ENCODE measurements at places on chromosomes 7 and 10. TPM values are rescaled to one million over a fixed set of nuclear protein-coding genes. Genes with fewer than 3 reads are reported as not detected.

DNA sequence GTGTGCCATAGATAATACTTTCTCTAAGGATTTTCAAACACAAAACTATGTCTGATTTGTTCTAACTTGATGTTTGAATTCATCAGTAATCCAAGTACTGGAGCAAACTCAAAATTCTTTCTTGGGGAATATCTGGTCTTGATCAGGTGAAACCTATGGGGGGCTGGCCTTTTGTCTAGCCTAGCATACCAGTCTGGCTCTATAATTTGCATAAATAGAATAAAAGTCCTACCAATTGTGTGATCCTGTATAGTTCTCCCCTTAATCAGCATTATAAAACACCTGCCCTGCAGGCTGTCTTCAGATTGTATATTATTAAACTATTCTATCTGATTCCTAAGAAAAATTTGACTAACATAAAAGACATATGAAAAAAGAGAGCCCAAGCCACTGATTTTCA is 233.8 kb upstream of the LRRN3 start:
- H3K27me3 ChIP-seq = no peaks in the 10 kb centered on the region
- H3K4me1 ChIP-seq = no peaks in the 10 kb centered on the region
- H3K36me3 ChIP-seq = no peaks in the 10 kb centered on the region
- no peak overlapping the region for H3K27ac ChIP-seq

- H3K36me3 ChIP-seq = peaks cover 8% of the 10 kb centered on the region
- DNase-seq = no peak
- peaks cover 7% of the 10 kb centered on the region for H3K4me1 ChIP-seq
- H3K4me3 ChIP-seq = no peak overlapping the region
- no peak overlapping the region for H3K27ac ChIP-seq
- H3K27me3 ChIP-seq = no peaks in the 10 kb centered on the region
Observed at GRCh38 chr10:114430688-114431413, 26.5 kb upstream of the AFAP1L2 start.

DNA sequence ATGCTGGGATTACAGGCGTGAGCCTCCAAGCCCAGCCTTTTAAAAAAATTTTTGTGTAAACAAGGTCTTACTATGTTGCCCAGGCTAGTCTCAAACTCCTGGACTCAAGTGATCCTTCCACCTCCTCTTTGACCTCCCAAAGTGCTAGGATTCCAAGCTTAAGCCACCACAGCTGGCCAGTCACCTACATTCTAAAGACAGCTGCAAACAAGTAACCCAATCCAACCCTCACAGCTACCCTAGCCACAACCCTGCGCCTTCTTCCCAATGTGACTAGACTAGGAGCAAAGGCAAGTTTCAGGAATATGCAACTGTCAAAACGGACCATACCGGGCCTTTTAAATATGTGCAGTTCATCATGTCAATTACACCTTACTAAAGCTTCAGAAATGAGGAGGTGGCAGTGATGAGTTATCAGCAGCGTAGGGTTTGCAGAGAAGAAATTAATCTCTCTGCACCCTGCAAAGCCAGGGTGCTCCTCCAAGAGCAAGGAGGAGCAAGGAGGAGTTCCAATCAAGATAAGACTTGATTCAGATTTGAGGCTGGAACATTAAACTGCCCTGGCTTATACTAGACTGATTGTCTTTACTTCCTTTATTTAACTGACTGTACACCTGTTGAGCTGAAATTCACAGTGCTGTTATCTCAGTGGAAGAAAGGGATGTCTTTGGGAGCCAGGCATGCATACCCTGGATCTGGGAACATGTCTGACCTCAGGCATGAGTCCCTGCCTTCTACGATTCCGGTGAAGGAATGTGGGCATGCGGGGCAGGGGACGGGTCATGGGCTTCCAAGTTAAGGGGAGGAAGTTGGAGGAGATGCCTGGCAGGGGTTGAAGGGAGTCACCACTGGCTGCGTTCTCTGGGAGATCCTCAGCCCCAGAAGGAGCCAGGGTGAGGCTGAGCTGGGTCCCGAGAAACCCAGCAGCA is 15.5 kb upstream of the TMEM120A start:
- H3K27me3 ChIP-seq = no peaks in the 10 kb centered on the region
- H3K4me3 ChIP-seq = no peak overlapping the region
- peaks cover 25% of the 10 kb centered on the region for H3K4me1 ChIP-seq
- peak overlapping the region; percentile 75 for H3K27ac ChIP-seq
- no peak for DNase-seq
- H3K36me3 ChIP-seq = peaks cover 29% of the 10 kb centered on the region

GRCh38 chr7:128380483-128381106 is 19.1 kb upstream of the PRRT4 start:
- H3K4me3 ChIP-seq = no peak overlapping the region
- no peak overlapping the region for H3K27ac ChIP-seq
- H3K27me3 ChIP-seq = peaks cover 4% of the 10 kb centered on the region
- no peaks in the 10 kb centered on the region for H3K36me3 ChIP-seq
- DNase-seq = no peak
- no peaks in the 10 kb centered on the region for H3K4me1 ChIP-seq

DNA sequence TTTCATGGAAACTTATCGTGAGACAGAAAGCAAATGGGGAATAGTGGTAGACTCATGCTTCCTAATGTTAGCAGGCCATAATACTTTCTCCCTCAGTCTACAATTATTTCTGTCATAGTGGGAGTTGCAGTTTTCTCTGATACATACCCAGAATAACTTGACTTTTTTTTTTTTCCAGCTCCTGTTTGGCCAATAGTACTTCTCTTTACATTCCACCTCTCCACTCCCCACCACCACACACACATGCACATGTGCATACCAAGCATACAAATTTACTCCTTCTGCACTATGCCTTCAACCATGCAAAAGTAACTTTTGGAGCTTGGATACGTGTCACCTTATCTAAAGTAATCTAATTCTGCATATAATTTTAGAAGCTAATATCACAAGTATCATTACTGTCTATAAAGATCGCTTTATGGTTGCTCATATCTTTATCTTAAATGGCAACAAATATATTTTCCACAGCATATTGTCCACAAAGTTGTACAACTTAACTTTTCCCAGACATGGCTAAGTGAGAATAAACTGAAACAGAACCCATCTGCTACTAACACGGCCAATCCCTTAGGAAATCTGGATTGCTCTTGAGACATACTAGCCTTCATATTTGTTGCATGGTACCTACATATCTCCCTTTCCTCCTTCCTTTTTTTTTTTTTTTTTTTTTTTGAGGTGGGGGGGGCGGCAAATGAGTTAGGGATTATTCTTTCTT is 49.0 kb downstream of the TES start:
- no peak for DNase-seq
- H3K27me3 ChIP-seq = peaks cover 2% of the 10 kb centered on the region
- peaks cover 10% of the 10 kb centered on the region for H3K4me1 ChIP-seq
- no peak overlapping the region for H3K4me3 ChIP-seq
- peaks cover 29% of the 10 kb centered on the region for H3K36me3 ChIP-seq
- H3K27ac ChIP-seq = no peak overlapping the region

DNA sequence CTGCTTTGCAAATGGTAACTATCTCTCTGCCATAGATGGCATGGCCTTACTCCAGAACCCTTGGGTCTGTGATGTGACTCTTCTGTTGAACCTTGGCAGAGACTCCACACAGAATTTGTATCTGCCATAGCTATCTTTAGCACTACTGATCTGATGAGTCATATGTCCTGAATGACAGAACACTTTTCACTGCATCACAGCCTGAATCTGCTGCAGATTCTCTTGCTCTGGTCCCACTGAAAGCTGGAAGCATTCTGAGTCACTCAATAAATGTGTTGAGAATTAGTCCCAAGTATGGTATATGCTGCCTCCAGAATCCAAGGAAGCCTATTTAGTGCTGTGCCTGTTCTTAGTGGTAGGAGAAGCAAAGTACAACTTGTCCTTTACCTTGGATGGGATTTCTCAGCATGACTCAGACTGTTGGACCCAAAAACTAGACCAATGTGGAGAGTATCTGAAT is 39.5 kb upstream of the ANKRD1 start:
- peaks cover 3% of the 10 kb centered on the region for H3K27me3 ChIP-seq
- no peak for DNase-seq
- H3K27ac ChIP-seq = no peak overlapping the region
- H3K4me1 ChIP-seq = peaks cover 9% of the 10 kb centered on the region

- H3K4me1 ChIP-seq = no peaks in the 10 kb centered on the region
- no peak overlapping the region for H3K4me3 ChIP-seq
- DNase-seq = peak; percentile 36
Observed at GRCh38 chr7:2165610-2166594, 66.8 kb downstream of the MAD1L1 start.

DNA sequence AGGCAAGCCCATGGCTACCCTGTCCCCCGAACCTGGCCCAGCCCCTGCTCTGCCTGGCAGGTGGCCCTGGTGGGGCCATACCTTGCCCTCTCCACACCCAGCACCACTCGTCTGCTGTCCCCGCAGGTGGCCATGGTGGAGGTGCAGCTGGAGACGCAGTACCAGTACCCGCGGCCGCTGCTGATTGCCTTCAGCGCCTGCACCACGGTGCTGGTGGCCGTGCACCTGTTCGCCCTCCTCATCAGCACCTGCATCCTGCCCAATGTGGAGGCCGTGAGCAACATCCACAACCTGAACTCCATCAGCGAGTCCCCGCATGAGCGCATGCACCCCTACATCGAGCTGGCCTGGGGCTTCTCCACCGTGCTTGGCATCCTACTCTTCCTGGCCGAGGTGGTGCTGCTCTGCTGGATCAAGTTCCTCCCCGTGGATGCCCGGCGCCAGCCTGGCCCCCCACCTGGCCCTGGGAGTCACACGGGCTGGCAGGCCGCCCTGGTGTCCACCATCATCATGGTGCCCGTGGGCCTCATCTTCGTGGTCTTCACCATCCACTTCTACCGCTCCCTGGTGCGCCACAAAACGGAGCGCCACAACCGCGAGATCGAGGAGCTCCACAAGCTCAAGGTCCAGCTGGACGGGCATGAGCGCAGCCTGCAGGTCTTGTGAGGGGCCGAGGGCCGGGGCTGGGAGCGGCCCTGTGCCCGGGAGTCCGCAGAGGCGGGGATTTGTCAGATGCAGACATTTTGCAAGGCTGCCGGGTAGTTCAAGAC is 13.2 kb downstream of the ORAI2 start:
- H3K36me3 ChIP-seq = peaks cover 11% of the 10 kb centered on the region
- H3K27ac ChIP-seq = no peak overlapping the region
- H3K4me3 ChIP-seq = no peak overlapping the region
- no peak for DNase-seq
- peaks cover 10% of the 10 kb centered on the region for H3K4me1 ChIP-seq
- H3K27me3 ChIP-seq = no peaks in the 10 kb centered on the region

DNA sequence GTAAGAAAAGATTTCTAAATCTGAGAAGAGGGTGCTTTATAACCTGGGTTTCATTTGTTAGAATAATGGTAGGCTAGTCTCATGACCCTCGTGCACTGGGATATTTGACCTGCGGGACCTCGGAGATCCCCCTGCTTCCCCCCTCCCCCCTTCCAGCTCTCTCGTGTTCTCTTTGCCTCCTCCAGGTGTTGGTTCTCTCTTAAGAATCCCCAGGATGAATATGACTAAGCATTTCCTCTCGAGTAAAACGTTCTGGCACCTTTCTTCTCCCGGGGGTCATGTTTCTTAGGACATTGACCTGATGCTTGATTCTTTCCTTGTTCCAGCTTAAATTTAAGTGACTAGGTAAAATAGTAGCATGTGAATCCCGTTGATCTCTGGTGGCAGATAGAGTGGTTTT is 71.2 kb downstream of the SHH start:
- H3K4me1 ChIP-seq = peaks cover 53% of the 10 kb centered on the region
- no peak overlapping the region for H3K4me3 ChIP-seq
- no peaks in the 10 kb centered on the region for H3K27me3 ChIP-seq
- peaks cover 54% of the 10 kb centered on the region for H3K36me3 ChIP-seq
- H3K27ac ChIP-seq = peak overlapping the region; percentile 18
- DNase-seq = no peak

GRCh38 chr10:12890958-12891357 is 110.6 kb downstream of the CCDC3 start:
- H3K27ac ChIP-seq = no peak overlapping the region
- no peaks in the 10 kb centered on the region for H3K36me3 ChIP-seq
- no peak overlapping the region for H3K4me3 ChIP-seq
- no peaks in the 10 kb centered on the region for H3K4me1 ChIP-seq

GRCh38 chr10:84478151-84478550 is 149.8 kb downstream of the CCSER2 start:
- DNase-seq = no peak
- H3K27ac ChIP-seq = no peak overlapping the region
- H3K4me1 ChIP-seq = peaks cover 7% of the 10 kb centered on the region
- no peaks in the 10 kb centered on the region for H3K27me3 ChIP-seq
- H3K4me3 ChIP-seq = no peak overlapping the region

- DNase-seq = no peak
- H3K27ac ChIP-seq = no peak overlapping the region
- H3K4me3 ChIP-seq = no peak overlapping the region
- no peaks in the 10 kb centered on the region for H3K27me3 ChIP-seq
- no peaks in the 10 kb centered on the region for H3K4me1 ChIP-seq
Observed at GRCh38 chr7:13411636-13412035, 577.8 kb downstream of the ETV1 start.

DNA sequence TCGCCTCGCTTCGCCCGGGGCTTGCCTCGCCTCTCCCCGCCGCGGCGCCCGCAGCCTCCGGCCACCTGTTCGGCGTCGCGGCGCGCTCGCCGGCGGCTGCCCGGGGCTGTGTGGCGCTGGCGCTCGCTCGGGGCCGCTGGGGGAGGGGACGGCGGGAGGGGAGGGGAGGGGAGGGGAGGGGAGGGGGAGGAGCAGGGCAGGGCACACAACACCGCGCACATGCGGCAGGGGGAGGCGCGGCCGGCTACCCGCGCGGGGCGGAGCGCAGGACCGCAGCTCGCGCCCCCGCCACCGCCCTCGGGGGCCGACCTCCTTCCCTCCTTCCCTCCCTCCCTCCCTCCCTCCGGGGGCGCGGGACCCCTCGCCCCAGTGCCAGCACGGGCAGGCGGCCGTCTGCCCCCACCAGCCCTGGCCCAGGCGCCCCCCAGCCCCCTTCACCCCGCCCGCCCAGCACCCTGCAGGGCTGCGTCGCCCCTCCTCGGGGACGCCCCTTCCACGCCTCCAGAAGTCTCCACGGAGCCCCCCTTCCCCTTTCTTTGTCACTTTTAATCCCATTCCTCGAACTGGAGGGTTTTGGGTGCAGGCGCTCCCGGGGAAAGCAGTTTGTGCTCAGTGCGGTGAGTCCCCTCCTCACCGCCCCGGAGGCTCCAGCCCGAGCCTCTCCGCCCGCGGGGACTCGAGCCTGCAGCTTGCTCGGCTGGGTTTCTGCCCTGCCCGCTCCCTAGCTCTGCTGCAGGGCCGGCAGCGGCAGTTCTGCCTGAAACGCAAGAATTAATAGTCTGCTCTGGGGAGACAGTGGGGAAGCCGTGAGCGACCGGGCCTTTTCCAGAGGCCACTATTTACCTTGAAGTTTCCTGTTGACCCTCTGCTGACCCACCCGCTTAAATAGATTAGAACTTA is at the start of gene PARD3:
Gene PARD3, minus strand, starts transcription at position 112 of the 900 bp plus-strand sequence. CDS start 301 bp downstream, outside the sequence.
- no peaks in the 10 kb centered on the region for H3K36me3 ChIP-seq
- no peak within 1 kb of the TSS for H3K4me3 ChIP-seq
- DNase-seq = no peak
- peaks cover 6% of the 10 kb centered on the region for H3K4me1 ChIP-seq

GRCh38 chr10:124722798-124723783 is 21.1 kb downstream of the FAM53B start:
- H3K27me3 ChIP-seq = no peaks in the 10 kb centered on the region
- peaks cover 17% of the 10 kb centered on the region for H3K36me3 ChIP-seq
- peak overlapping the region; percentile 44 for H3K4me3 ChIP-seq

CCDC172 gene
- total RNA-seq = not detected

SORCS1 gene
- not detected for total RNA-seq
